ENCODE measurements at places on chromosomes 2 and 18.

DNA sequence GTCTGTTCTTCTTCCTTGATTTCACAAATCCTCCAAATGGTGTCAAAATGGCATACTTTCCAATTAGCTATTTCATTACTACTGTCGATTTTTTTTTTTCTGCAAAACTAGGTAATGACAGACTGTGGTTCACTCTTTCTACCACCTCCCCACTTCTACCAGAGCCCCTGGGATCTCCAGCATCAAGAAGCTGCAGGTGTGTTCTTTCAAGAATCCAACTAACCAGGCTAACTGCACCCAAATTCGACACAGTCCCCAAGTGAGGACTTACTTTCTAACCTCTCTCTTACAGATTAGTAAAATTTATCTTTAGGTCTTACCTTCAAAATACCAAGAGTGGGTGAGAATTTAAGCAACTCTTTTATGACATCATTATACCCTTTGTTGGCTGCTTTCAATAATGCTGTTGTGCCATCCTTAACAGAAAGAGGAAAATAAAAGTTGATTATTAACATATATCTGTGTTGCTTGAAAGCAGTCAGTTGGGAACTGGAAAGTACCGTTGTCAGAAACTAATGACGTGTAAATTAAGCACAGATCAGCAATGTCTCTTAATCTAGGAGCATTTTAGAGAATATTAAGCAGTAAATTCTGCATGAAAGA is 31.2 kb upstream of the NPC1 start:
- no peak for DNase-seq

- DNase-seq, result no peak
These were observed 70.0 kb downstream of the NAB1 start for GRCh38 chr2:190718652-190719526.

DNA sequence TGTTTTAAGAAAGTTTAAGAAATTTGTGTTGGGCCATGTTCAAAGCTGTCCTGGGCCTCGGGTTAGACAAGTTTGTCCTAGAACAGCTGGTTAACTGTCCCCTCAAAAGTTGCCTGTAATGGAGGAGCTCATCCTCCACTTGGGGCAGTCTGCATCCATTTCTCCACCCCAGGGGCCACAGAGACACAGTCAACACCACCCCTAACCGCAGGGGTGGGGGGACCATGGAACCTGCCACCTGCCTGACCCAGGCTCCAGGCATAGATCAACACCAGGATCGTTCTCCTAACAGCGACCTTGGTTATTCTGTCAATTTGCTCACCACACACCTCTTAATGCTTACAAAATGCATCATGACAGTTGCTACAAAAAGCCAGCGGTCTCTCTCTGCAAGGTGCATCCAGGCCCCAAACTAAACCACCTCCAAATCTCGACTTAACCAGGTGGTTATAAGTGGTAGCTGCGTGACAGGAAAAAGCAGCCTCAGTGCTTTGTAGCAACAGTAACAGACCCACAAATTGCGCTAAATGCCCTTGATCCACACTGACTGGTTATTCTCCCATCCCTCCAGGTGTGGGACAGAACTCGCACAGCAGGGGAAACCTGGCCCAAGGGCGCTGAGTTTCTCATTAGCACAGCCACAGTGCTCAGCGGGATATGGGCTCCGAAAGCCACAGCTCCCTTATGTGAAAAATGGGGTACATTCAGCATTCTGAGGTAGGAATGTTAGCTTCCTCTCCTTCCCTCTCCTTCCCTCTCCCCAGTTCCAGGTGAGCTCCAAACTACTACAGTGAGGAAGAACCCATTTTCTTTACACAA is 48.0 kb downstream of the HDLBP start:
- no peak for DNase-seq

- DNase-seq, result no peak
These were observed 552.0 kb upstream of the NRP2 start for GRCh38 chr2:205130111-205130829.

DNA sequence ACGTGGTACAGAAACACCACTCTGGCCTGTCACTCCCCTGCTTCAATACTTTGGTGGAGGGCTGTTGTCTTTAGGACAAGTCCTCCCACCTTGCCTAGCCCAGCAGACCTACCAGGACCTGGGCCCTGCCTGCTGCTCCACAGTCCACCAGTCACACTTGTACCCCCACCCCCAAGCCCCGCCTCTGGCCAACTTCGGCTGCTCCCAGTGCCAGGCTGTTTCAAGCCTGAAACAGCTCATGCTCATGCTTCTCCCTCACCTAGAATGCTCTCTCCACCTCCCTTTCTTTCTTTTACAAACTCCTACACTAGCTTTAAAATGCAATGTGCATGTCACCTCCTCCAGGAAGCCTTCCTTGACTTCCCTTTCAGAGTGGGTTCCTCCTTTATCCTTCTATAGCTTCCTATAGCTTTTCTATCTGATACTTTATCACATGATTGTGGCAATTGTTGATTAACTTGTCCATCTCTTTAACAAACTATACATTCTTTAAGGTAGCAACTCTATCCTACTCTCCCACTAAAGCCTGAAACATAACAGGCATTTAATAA is 4.8 kb upstream of the OXER1 start:
- no peak for DNase-seq

GRCh38 chr2:49035481-49035880 is 118.8 kb downstream of the FSHR start:
- peak; percentile 44 for DNase-seq

DNA sequence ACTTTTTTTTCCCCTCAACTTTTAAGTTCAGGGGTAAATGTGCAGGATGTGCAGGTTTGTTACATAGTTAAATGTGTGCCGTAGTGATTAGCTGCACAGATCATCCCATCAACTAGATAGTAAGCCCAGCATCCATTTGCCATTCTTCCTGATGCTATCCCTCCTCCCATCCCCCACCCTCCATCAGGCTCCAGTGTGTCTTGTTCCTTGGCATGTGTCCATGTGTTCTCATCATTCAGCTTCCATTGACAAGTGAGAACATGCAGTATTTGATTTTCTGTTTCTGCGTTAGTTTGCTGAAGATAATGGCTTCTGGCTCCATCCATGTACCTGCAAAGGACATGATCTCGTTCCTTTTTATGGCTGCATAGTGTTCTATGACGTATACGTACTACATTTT is 47.2 kb upstream of the STON1 start:
- DNase-seq, result no peak

- no peak for DNase-seq
These were observed 80.0 kb downstream of the KLHL29 start for GRCh38 chr2:23464905-23465537.

- DNase-seq, result no peak
These were observed 42.6 kb downstream of the TTR start for GRCh38 chr18:31634331-31634713.

DNA sequence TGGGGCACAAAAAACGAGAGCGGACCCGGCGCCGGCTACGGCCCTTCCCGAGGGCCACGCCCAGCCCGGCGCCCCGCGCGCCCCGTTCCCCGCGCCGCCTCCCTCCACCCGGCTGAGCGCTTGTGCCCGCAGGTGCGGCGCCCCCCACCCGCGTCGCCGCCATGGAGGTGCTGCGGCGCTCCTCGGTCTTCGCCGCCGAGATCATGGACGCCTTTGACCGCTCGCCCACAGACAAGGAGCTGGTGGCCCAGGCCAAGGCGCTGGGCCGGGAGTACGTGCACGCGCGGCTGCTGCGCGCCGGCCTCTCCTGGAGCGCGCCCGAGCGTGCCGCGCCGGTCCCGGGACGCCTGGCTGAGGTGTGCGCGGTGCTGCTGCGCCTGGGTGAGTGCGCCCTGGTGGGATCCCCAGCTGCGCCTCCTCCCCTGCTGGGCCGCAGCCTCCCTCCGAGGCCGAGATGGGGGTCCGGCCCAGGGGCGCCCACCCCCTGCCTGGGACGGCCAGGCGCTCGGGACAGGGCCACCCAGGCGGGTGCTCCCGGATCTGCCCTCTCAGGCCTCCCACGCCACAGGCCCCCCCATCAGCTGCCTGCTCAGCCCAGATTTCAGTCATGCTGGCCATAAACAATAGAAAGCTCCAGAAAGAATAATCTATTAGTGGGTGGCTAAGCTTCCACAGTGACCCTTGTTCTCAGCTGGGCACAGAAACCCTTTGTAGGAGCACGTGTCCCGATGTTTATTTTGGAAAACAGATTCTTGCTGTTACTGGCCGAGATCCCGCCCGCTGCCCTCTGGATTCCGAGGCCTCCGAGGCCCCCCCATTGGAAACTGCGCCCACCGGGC is 997 bp downstream of the BOK start:
- no peak for DNase-seq

DNA sequence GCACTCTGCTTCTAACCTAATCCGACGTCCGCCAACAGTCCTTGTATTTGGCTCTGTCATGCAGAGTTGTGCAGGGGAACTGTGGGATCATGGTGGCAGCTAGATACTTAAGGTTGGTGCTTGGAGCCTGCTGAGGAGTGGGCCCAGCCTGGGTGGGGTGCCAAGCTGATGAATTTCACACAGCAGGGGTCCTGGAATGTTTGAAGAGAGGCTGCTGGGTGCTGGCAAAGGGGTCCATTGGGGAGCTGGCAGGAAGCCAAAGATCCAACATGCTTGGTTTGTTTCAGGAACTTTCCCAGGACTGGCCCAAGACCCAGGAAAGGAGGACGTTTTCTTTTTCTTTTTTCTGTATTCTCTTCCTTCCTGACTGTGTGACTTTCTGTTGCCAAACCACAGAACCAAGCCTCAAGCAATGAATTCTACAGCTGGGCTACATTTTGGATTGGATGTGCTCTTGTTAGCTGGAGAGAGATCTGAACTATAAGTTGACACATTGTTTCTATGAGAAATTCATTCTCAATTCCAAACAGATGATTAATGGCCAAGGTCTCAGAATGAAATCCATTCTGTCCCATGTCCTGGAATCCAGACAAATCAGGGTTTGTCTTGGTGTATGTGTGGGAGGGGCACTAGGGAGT is 49.9 kb downstream of the DHRS9 start:
- DNase-seq, result no peak

DNA sequence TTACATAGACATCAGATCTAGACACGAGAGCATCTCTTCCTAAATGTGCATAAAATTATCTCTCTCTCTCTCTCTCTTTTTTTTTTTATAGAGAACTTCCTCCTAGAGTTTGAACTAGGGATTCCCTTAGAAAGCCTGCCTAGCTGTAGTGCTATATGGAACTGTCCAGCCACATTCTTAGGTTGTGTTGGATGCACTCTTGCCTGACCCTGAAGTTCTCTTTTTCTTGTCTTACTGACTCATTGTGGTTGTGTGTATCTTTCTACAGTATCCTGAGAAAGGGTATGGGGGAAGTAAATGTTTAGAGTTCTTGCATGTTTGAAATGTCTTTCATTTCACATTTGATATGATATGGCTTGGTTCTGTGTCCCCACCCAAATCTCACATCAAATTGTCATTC is 368.2 kb downstream of the CDH2 start:
- no peak for DNase-seq

- no peak for DNase-seq
These were observed 173.5 kb downstream of the UBE2E3 start for GRCh38 chr2:181153886-181154285.

DNA sequence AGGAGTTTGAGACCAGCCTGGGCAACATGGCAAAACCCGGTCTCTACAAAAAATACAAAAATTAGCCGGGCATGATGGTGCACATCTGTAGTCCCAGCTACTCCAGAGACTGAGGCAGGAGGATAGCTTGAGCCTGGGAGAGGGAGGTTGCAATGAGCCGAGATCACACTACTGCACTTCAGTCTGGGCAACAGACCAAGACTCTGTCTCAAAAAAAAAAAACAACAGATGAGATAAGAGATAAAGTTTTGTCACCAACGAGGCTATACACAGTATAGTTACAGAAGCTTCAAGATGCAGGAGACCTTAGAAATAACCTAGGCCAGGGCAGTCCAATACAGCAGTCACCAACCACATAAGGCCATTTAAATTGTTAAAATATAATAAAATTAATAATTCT is 9.4 kb downstream of the FAM124B start:
- DNase-seq, result no peak

- DNase-seq, result no peak
These were observed 111.4 kb downstream of the NBAS start for GRCh38 chr2:15449556-15450236.

DNA sequence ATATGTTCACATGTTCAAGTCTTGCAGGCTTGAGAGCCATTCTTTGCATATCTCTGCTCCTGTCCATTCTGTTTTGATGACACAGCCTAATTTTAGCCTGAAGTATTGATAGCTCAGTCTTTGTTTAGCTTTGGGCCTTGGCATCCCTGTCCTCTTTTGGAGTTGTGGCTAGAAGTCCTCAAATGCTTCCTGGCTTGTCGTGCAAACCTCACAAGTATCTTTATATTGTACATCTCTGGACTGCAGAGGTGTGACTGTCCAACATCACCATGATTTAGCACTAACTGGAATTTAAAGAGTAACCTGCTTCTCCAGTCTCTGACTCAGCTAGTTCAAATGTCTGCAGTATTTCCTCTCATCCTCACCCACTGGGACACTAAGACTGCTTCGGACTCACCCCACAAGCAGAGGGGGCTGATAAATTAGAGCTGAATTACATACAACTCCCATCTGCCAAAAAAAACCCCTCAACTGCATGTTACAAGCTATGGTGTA is 11.7 kb downstream of the PFN4 start:
- no peak for DNase-seq

DNA sequence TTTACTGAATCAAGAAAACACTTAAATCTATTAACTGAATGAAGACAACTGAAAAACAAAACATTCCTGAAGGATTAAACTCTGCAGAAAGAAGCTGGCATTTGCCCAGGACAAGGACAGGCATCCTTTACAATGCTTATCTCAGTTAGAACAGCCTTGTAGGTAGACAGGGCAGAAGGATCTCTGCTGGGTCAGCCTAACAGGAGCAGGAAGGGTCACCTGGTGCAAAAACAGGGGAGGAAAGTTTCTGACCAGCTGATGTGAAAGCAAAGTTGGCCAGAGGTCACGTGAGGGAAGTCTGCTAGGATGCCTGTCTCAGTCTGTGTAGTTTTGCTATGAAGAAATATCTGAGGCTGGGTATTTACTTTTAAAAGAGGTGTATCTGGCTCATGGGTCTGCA is 348.6 kb downstream of the ANAPC1 start:
- DNase-seq, result no peak

- DNase-seq, result peak; percentile 57
These were observed 9.6 kb upstream of the LRP1B start for GRCh38 chr2:142140434-142140845.

- DNase-seq, result no peak
These were observed 124.8 kb downstream of the PXDN start for GRCh38 chr2:1619556-1619955.

DNA sequence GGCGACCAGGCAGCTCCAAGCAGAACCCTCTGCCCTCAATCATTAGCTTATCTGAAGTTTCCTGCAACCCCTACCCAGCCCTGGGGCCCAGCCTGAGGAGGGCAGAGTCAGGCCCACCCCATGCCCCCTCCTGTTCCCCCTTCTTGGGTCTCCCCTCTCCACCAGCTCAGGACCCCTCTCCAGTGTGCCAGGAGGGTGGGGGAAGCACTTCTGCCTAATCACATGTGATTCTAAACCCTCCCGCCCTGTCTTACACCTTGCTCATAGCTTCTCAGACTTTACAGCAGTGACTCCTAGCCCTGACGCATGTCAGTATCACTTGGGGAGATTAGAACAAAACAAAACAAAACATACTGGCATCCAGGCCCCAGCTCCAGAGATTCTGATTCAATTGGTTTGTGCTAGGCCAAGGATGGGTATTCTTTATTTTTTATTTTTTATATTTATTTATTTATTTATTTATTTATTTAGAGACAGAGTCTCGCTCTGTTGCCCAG is 42.5 kb upstream of the ASAP2 start:
- no peak for DNase-seq

- no peak for DNase-seq
These were observed 15.4 kb upstream of the MIB1 start for GRCh38 chr18:21725201-21725600.

Measured in NCI-H510A treated with DMSO at 0.1 percent for 48 hours (cell line).